ENCODE measurements at places on chromosomes 7 and 10. TPM values are rescaled to one million over a fixed set of nuclear protein-coding genes. Genes with fewer than 3 reads are reported as not detected.

Gene PAX2
- not detected for total RNA-seq

Gene SNCG
- 13.0 TPM for total RNA-seq

Gene ZNF438
- 3.1 TPM for total RNA-seq

Gene TAS2R38
- total RNA-seq = not detected

Gene UPP1
- total RNA-seq = 13.2 TPM

Gene SH3PXD2A
- 45.5 TPM for total RNA-seq
